Prostate gland (tissue), 2 donors: ENCODE measurements at places on chromosomes 3 and 15. TPM values are rescaled to one million over a fixed set of nuclear protein-coding genes. Genes with fewer than 3 reads are reported as not detected.
A peak's percentile ranks its signal among the peaks of the same experiment; 100 is the strongest.

DNA sequence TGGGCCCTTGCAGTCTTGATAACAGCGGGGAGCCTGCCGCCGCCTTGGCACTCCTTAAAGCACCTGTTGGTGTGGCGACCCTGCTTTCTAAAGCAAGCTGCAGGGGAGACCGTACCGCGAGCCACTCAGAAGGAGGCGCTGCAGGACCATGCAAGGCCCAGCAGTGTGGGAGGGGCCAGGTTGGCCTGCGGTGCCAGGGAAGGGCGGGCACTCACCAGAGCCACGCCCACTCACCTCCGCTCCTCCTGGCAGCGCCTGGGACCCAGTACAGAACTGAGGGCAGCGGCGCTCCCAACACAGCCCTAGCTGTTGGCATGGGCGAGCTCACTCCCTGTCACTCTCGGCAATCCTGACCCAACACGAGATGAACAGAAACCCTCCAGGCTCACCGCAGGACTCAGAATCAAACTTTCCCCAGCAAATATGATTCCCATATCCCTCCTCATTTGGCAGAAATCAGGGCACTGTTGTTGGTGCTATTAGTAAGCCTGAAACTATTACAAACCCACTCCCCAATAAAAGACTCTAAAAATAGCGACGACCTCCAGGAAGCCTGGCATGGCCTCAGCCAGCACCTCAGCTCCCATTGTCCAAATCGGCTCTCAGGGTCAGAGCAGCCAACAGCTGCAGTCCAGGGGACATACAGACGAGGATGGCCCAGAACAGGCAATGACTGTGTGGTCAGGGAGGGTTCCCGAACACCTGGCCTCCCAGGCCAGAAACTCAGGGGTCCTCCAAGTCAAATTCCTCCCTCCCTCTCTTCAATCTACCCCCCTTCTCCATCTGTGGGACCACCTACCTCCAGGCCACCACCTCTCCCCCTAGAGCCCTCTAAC is 77.2 kb downstream of the TBC1D2B start:
- peak; percentile 85 for DNase-seq

- no peak for DNase-seq
Observed at GRCh38 chr3:25584011-25584789, 80.5 kb downstream of the TOP2B start.

GRCh38 chr15:73849641-73850040 is 23.7 kb upstream of the TBC1D21 start:
- DNase-seq: no peak

DNA sequence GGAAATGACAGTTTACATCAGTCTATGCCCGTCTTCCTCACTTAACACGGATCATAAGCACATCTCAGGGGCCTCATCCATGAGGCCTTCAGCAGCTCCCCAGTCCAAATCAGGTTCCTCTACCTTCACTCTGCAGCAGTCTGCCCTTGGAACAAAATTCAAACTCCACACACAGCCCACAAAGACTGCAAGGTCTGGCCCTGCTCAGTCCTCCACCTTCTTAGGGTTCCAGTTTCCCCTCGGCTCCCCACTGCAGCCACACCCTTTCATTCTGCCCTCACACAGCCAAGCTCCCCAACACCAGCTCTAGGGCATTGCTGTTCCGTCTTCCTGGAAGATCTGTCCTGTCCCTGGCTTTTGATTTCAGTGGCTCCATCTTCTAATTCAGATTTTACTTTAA is 95.2 kb upstream of the IQSEC1 start:
- DNase-seq: no peak

Gene TNFAIP8L3
- total RNA-seq: 3.5 TPM
